ENCODE measurements at places on chromosomes 4 and X.
A peak's percentile ranks its signal among the peaks of the same experiment; 100 is the strongest.

- DNase-seq = no peak
Measured at GRCh38 chrX:150847088-150847487, 51.4 kb downstream of the CD99L2 start.

- DNase-seq = no peak
Measured at GRCh38 chr4:186449954-186450353, 105.4 kb downstream of the MTNR1A start.

GRCh38 chr4:19319607-19320006 is 932.1 kb upstream of the SLIT2 start:
- DNase-seq = no peak

GRCh38 chrX:63718010-63718694 is 66.9 kb downstream of the ARHGEF9 start:
- DNase-seq = no peak

- DNase-seq = no peak
Measured at GRCh38 chrX:124212622-124213021, 119.8 kb upstream of the TEX13D start.

- DNase-seq = peak; percentile 13
Measured at GRCh38 chr4:165326831-165327210, 648 bp upstream of the MSMO1 start.

- DNase-seq = no peak
Measured at GRCh38 chr4:61152433-61152832, 47.7 kb upstream of the ADGRL3 start.

DNA sequence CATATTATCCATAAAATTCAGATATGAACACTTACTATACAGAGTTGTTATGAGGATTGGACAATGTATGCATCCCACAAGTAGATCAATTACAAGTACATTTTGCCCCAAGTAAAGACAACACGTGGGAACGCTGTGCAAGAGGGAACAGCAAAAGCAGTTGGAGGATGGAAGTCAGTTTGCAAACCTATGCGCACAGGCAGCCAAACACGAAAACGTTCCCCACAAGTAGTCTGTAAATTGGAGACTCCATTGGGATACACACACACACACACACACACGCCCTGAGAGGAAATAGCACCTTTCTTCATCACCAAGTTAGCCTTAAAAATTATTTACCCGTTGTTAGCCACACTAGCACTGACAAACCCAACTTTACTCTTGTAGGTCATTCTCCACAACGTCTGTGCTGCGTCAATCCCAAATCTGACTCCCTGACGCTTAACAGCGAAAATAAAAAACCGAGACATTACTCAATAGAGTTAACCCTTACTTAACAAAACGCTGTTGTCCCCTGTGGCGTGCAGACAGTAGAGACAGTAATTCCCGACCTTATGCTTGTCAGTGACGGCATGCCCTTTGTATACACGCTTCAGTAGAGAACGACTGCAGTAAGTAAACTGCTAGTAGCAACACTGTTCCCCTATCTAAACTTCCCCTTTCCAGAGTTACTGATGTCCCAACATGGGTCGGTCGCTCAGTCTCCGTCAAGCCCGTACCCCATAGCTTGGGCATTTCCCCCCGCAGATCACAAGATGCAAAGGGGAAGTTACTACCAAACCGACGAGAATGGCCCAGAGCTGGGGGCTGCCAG is 730 bp downstream of the MANBA start:
- DNase-seq = no peak

DNA sequence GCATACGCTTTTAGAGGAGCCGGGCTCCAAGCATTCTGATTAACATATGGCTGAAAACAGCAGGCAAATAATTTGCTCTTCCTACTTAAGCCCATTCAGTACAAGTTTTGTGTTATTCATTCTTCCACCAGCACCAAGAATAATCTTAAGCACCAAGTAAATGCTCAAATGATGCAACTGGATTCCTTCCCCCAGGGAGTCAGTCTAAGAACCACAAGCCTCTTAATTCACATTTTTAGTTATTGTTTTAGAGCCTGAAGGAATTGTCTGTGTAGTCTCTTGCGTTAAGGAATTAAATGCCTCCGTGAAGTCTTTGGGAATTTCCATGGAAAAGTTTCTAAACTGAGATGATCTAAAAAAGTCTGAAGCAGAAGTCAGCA is 61.5 kb upstream of the MAGEB2 start:
- no peak for DNase-seq

DNA sequence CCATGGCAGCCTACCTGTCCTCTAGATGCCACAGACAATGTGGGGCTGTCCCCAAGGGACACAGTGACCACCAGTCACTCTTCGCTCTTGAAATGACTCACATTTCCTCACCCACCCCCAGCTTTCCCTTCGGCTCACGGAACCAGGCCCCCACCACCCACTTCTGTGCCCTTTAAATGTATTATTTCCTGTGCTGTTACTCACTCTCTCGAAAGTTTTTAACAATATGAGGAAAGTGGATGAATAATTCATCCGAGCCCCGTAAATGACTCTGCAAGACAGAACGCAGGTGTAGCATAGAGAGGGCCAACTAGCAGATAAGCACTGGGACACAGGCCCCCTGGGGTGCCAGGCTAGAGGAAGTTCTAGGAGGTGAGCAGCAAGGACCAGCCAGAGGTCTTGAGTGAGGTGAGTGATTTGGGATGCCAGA is 179.5 kb upstream of the TBL1X start:
- no peak for DNase-seq

GRCh38 chr4:156169011-156169410 is 215.3 kb upstream of the CTSO start:
- DNase-seq = no peak

GRCh38 chrX:46838974-46839480 is 2.2 kb downstream of the RP2 start:
- no peak for DNase-seq

DNA sequence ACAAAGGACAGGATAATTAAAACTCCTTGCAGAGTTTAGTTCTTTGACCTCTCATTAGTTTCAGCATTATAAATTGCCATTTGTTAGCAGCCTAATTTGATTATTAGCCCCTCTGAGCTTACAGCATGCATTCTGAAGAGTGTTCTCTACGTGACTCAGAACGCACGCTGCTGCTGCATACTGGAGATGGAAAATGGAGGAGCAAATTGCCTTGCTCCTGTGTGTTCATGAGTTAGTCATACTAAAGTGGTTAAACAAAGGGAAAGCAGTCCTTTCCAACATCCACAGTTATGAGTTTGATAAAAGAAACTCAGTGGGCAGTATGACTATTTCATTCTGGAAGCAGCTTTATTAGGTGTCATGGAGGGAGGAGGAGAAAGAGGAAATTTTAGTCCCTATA is 922.5 kb downstream of the RPA4 start:
- no peak for DNase-seq

- DNase-seq = no peak
Measured at GRCh38 chrX:71366674-71367256, 608 bp downstream of the TAF1 start.

- DNase-seq = no peak
Measured at GRCh38 chr4:43410636-43411035, 518.1 kb downstream of the GRXCR1 start.

DNA sequence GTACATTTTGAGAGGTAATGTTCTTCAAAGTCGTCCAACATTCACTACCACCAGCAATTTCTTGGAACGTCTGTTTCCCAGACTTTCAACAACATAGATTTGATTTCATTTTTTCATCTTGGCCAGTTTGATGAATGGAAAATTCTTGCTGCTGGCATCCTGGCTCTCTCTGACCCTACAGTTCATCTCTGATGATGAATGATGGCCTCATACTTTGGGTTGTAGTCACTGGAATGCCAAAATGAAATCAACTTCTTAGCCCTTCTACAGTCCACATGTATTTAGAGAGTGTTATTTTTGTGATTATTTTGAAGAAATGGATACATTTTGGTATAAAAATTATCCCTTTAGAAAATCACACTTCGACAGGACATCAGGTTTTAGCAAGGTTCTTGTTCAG is 8.8 kb downstream of the CHST7 start:
- DNase-seq = no peak

- DNase-seq = no peak
Measured at GRCh38 chrX:133550665-133551485, 135.6 kb upstream of the GPC4 start.

- no peak for DNase-seq
Measured at GRCh38 chr4:187393531-187394344, 601.8 kb upstream of the ZFP42 start.

- DNase-seq = no peak
Measured at GRCh38 chr4:39636531-39637184, 2.0 kb downstream of the SMIM14 start.

DNA sequence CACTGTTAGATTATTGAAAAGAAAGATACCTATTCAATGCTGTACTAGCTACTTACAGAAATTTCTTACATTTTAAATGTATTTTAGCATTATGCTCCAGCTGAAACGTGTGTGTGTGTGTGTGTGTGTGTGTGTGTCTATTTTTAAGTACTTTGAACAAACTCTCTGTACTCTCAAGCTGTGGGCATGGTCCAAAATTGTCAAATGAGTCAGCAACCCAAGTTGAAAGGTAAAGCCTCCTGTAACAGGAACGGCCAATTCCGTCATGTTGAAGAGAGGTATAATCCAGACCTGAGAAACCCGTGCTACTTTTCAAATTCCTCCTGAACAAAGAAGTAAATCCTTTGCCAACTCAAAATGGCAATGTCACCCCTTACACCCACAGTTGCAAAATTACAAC is 20.5 kb downstream of the MAOB start:
- DNase-seq = no peak

DNA sequence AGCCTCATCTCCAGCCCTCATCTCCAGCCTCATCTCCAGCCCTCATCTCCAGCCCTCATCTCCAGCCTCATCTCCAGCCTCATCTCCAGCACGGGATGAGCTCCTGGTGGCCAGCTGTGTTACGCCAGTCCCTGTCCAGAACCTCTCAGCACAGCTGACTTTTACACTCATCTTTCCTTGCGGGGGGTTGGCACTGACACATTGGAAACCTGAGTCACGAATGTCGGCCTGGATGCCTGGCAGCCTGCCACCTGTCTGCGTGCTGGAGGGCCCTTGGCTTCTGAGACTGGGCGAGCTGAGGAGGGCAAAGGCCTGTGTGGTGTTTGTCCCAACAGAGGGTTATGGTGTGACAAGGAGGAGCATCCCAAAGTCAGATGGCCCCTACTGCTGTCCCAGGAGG is 66.1 kb upstream of the HGFAC start:
- DNase-seq = no peak

GRCh38 chr4:138977524-138977923 is 38.1 kb upstream of the NOCT start:
- no peak for DNase-seq

GRCh38 chr4:35963383-35963782 is 280.9 kb downstream of the ARAP2 start:
- no peak for DNase-seq

DNA sequence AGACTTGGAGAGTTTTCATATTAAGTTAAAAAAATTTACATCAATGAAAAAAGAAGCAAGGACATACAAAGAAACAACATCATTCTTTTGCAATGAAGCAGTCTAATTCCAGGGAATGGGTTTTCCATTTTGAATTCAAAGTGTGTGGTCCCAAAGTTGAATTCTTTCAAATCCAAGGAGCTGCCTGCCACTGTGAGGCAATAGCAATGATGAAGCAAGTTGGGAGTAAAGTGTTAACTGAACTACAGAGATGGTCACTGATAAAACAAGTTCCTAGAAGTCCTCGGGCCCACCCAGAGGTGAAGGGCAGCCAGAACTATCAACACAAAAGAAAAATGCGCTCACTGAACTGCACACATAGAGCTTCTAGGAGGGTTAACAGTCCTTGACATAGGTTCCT is 115.9 kb downstream of the RAB28 start:
- no peak for DNase-seq

- DNase-seq = no peak
Measured at GRCh38 chr4:41364876-41365275, 108.1 kb downstream of the UCHL1 start.

GRCh38 chr4:30901461-30902451 is 181.6 kb downstream of the PCDH7 start:
- no peak for DNase-seq

DNA sequence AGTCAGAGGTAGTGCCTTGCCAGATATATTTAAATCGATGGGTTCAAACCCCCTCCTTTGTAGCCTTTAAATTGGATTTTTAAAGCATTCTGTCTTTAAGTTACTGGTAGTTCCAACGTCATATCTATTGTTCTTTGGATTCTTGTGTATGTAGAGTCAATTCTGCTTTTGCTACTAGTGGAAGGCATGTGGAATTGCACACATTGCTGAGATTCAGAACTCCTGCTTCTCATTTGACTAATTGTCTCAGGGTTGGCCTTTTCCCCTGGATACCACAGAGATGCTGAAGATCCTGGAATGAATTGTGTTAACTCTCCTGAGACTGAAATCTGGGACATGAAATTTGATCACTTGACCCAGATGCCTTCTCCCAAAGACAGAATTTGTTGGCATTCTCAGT is 328.3 kb upstream of the RPS6KA3 start:
- no peak for DNase-seq

GRCh38 chr4:113692809-113693411 is 68.6 kb downstream of the CAMK2D start:
- no peak for DNase-seq

GRCh38 chrX:77962068-77962902 is 7.2 kb downstream of the PGAM4 start:
- DNase-seq = no peak
